Ascending aorta (tissue), 2 donors: ENCODE measurements at places on chromosomes 16 and 17. TPM values are rescaled to one million over a fixed set of nuclear protein-coding genes. Genes with fewer than 3 reads are reported as not detected.

GRCh38 chr16:14559809-14560241 is 70.2 kb downstream of the PARN start:
- H3K4me1 ChIP-seq: no peaks in the 10 kb centered on the region
- H3K4me3 ChIP-seq: no peak overlapping the region

GRCh38 chr17:55264645-55265298 is at the start of gene HLF:
HLF (plus strand) TSS chr17:55264960; CDS start chr17:55265485, 525 bp downstream.
- H3K27ac ChIP-seq: peak within 1 kb of the TSS; percentile 90
- H3K4me3 ChIP-seq: peak within 1 kb of the TSS; percentile 85
- no peaks in the 10 kb centered on the region for H3K27me3 ChIP-seq
- no peaks in the 10 kb centered on the region for H3K36me3 ChIP-seq
- DNase-seq: no peak

GRCh38 chr17:39702901-39703893 is 3.3 kb downstream of the ERBB2 start:
- no peak overlapping the region for H3K4me3 ChIP-seq
- peaks cover 7% of the 10 kb centered on the region for H3K4me1 ChIP-seq
- no peaks in the 10 kb centered on the region for H3K27me3 ChIP-seq
- peak overlapping the region; percentile 88 for H3K27ac ChIP-seq
- no peak for DNase-seq

DNA sequence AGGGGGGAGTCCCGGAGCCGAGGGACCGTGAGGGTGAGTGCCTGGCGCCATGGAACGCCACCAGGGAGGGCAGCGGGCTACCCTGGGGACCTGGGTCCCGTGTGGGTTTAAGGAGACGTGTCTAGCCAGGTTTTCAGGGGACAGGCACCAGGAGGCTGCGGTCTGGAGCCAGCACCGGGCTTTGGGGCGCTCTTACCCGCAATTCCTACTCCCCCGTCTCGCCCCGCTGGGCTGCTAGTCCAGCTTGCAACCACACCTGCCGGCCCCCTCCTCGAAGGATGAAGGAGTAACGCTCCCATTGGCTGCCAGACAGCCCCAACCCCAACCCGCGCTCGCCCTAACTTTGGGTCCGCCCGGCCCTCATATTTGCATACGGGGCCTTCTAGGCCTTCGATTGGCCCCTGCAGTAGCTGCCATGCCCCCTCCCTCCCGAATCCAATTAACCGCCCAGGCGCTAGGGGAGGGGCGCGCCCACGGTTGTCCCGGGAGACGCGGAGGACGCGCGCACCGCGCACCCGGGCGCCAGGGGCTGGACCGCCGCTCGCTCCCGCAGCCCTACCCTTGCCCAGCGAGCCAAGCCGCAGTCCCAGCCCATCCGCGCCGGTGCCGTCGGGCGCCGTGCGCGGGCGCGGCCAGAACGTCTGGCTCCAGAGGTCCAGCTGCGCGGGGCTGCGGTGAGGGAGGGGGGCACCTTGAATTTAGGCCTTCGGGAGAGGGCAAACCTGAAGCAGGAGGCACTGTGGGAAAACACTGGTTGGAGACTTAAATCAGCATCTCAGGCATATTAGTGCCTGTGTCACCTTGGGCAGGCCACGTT is at the start of gene TTLL6:
TTLL6 (minus strand) TSS at position 456 of the 817 bp plus-strand sequence; CDS start at position 299, 157 bp downstream.
- H3K27ac ChIP-seq: no peak within 1 kb of the TSS
- no peaks in the 10 kb centered on the region for H3K36me3 ChIP-seq
- H3K27me3 ChIP-seq: no peaks in the 10 kb centered on the region
- H3K4me3 ChIP-seq: peak within 1 kb of the TSS; percentile 57
- DNase-seq: peak; percentile 49

The SDR42E2 gene
- not detected for total RNA-seq

DNA sequence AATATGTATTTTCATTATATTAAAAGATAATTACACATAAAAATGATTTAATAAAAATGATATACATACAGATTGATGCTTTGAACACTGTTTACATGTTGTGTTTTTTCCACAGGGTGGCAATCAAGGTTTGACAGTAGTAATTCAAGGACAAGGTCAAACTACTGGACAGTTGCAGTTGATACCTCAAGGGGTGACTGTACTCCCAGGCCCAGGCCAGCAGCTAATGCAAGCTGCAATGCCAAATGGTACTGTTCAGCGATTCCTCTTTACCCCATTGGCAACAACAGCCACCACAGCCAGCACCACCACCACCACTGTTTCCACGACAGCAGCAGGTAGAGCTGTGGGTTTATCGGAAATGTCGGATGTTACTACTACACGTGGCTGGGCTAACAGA is 52.2 kb downstream of the C17orf58 start:
- no peak for DNase-seq
- no peak overlapping the region for H3K27ac ChIP-seq
- H3K36me3 ChIP-seq: peaks cover 94% of the 10 kb centered on the region
- no peak overlapping the region for H3K4me3 ChIP-seq

The SOST gene
- 15.1 TPM for total RNA-seq

- H3K27ac ChIP-seq: no peak overlapping the region
- no peaks in the 10 kb centered on the region for H3K4me1 ChIP-seq
- H3K27me3 ChIP-seq: no peaks in the 10 kb centered on the region
- no peaks in the 10 kb centered on the region for H3K36me3 ChIP-seq
- no peak for DNase-seq
These were observed 30.5 kb upstream of the PLCG2 start for GRCh38 chr16:81748476-81749198.

GRCh38 chr17:28763804-28764266 is 20.0 kb downstream of the TRAF4 start:
- no peaks in the 10 kb centered on the region for H3K4me1 ChIP-seq
- H3K27me3 ChIP-seq: no peaks in the 10 kb centered on the region
- H3K4me3 ChIP-seq: no peak overlapping the region
- no peak for DNase-seq
- H3K36me3 ChIP-seq: peaks cover 11% of the 10 kb centered on the region
- H3K27ac ChIP-seq: no peak overlapping the region

The STAT3 gene
- total RNA-seq: 181 TPM

GRCh38 chr16:75208242-75208825 is 1.4 kb upstream of the CTRB2 start:
- no peaks in the 10 kb centered on the region for H3K27me3 ChIP-seq
- DNase-seq: no peak
- H3K27ac ChIP-seq: no peak overlapping the region
- H3K36me3 ChIP-seq: no peaks in the 10 kb centered on the region
- no peaks in the 10 kb centered on the region for H3K4me1 ChIP-seq

DNA sequence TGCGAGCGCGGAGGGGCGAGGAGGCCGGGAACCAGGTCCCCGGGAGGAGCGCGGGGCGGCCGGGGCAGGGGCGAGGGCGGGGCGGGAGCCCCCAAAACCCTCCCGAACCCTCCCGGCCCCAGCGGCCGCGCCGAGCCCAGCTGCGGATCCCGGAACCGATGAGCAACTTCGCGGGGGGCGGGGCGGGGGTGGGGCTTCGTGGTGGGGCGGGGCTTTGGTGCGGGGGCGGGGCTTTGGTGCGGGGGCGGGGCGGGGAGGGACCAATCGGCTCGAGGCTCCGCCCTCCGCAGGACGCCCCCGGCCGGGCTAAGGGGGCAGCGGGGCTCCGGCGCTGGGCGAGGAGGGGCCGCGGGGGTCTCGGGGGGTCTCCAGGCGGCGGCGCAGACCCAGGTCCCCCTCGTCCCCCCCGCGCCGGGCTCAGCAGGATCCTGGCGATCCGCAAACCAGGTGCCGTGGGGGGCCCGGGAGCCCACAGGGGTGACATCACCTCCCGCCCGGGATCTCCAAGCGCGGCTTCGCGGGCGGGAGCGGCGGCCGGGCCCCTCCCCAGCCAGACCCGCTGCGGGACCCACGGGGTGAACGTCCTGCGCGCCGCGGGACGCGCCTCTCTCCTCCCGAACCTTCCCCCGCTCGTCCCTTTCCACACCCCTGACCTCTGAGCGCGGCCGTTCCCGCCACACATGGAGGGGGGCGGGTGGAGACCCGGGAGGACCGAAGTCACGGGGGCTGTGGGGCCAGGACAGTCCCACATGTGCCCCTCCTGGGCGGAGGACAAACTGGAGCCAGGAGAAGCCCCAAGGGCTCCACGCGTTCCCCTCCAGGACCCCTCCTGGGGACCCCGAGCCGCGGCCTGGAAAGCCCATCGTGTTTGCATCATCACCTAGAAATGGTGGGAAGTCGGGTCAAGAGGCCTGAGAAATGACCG is at the start of gene ABR:
ABR (minus strand) TSS at position 164 of the 925 bp plus-strand sequence. CDS start 254 bp downstream, outside the sequence.
- H3K27ac ChIP-seq: peak within 1 kb of the TSS; percentile 79
- peaks cover 18% of the 10 kb centered on the region for H3K4me1 ChIP-seq
- H3K27me3 ChIP-seq: no peaks in the 10 kb centered on the region
- no peaks in the 10 kb centered on the region for H3K36me3 ChIP-seq
- no peak for DNase-seq

The PDIA2 gene
- total RNA-seq: not detected

DNA sequence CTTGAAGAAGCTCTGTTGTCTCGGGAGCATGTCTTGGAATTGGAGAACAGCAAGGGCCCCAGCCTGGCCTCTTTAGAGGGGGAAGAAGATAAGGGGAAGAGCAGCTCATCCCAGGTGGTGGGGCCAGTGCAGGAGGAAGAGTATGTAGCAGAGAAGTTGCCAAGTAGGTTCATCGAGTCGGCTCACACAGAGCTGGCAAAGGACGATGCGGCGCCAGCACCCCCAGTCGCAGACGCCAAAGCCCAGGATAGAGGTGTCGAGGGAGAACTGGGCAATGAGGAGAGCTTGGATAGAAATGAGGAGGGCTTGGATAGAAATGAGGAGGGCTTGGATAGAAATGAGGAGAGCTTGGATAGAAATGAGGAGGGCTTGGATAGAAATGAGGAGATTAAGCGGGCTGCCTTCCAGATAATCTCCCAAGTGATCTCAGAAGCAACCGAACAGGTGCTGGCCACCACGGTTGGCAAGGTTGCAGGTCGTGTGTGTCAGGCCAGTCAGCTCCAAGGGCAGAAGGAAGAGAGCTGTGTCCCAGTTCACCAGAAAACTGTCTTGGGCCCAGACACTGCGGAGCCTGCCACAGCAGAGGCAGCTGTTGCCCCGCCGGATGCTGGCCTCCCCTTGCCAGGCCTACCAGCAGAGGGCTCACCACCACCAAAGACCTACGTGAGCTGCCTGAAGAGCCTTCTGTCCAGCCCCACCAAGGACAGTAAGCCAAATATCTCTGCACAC is 21.2 kb downstream of the AKAP1 start:
- no peaks in the 10 kb centered on the region for H3K27me3 ChIP-seq
- H3K4me1 ChIP-seq: peaks cover 47% of the 10 kb centered on the region
- peaks cover 18% of the 10 kb centered on the region for H3K36me3 ChIP-seq
- DNase-seq: no peak
- H3K4me3 ChIP-seq: no peak overlapping the region

DNA sequence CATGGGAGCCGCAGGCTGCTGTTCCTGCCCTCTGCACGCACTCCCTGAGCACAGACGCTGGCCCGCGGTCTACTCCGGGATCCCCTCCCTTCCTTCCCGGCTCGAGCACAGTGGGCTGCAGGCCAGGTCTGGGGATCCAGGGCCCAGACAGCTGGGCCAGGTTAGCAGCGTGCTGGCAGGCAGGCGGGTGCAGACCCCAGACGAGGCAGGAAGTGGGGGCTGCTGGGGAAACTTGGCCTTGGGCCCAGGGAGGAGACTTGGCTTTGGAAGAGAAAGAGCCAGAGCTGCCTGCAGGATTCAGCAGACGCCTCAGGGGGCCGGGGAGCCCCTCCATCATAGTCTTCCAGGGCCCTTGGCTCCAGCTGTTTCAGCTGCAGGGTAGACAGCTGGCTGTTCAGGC is 30.2 kb upstream of the ABCC3 start:
- H3K4me1 ChIP-seq: no peaks in the 10 kb centered on the region
- DNase-seq: no peak
- H3K27me3 ChIP-seq: no peaks in the 10 kb centered on the region
- H3K36me3 ChIP-seq: no peaks in the 10 kb centered on the region
- H3K27ac ChIP-seq: no peak overlapping the region

GRCh38 chr17:48051706-48052486 is 3.7 kb downstream of the NFE2L1 start:
- H3K27me3 ChIP-seq: no peaks in the 10 kb centered on the region
- no peak for DNase-seq
- peak overlapping the region; percentile 90 for H3K27ac ChIP-seq
- peaks cover 30% of the 10 kb centered on the region for H3K36me3 ChIP-seq
- peak overlapping the region; percentile 88 for H3K4me3 ChIP-seq
- peaks cover 47% of the 10 kb centered on the region for H3K4me1 ChIP-seq

The COL1A1 gene
- total RNA-seq: 547 TPM

DNA sequence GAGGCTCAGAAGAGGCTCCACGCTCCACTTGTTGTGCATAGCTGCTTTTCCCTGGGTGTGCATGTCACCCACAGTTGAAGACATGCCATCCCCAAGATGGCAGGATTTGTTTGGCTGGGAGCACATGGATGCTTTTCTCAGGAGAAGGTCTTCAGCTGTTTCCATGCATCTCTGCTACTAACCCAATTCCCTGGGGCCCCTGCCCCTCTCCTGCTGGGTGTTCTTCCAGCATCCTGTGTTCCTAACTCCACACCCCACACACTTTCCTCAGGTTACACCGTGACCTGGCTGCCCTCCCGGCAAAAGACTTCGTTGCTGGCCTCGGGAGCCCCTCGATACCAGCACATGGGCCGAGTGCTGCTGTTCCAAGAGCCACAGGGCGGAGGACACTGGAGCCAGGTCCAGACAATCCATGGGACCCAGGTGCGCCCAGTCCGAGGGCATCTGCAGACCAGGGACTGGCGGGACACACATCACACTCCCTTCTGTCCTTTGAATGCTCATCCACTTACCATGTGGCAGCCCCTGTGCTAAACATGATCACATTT is 21.5 kb downstream of the ITGAL start:
- no peak for DNase-seq
- no peak overlapping the region for H3K4me3 ChIP-seq
- H3K36me3 ChIP-seq: no peaks in the 10 kb centered on the region
- H3K27ac ChIP-seq: no peak overlapping the region
- H3K4me1 ChIP-seq: no peaks in the 10 kb centered on the region

The C17orf107 gene
- total RNA-seq: not detected

DNA sequence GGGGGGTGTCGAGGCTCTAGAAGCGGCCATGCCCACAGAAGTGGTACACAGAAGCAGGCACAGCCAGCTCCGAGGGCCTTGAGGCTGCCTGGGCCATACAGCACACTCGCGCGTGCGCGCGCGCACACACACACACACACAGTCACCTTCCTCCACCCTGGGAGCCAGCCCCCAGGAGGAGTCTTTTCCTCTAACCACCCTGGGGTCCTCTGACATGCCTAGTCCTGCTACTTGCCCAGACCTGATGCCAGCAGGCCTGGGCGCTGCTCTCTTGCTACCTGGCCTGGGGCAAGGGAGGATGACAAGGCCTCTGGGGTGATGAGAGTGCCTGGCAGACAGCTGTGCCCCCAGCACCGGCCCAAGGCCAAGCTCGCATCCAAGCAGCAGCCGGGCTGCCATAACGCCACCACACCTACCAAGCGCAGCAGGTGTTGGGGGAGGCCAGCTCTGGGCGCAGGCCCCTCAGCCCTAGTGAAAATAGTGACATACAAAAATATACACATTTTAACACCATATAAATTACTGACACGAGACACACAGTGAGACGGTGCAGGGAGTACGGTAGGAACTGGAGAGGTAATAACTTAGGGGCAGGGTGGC is 41.1 kb downstream of the TSC2 start:
- H3K36me3 ChIP-seq: peaks cover 84% of the 10 kb centered on the region
- no peak overlapping the region for H3K27ac ChIP-seq
- no peaks in the 10 kb centered on the region for H3K4me1 ChIP-seq
- no peak for DNase-seq
- no peak overlapping the region for H3K4me3 ChIP-seq
